Endodermal cell (in vitro differentiated cells): ENCODE measurements at places on chromosomes 7 and 10.
A peak's percentile ranks its signal among the peaks of the same experiment; 100 is the strongest.

- DNase-seq, result no peak
Measured at GRCh38 chr10:119535305-119535704, 7.2 kb downstream of the RGS10 start.

GRCh38 chr10:128894641-128895040 is 572.4 kb upstream of the MGMT start:
- DNase-seq, result no peak

DNA sequence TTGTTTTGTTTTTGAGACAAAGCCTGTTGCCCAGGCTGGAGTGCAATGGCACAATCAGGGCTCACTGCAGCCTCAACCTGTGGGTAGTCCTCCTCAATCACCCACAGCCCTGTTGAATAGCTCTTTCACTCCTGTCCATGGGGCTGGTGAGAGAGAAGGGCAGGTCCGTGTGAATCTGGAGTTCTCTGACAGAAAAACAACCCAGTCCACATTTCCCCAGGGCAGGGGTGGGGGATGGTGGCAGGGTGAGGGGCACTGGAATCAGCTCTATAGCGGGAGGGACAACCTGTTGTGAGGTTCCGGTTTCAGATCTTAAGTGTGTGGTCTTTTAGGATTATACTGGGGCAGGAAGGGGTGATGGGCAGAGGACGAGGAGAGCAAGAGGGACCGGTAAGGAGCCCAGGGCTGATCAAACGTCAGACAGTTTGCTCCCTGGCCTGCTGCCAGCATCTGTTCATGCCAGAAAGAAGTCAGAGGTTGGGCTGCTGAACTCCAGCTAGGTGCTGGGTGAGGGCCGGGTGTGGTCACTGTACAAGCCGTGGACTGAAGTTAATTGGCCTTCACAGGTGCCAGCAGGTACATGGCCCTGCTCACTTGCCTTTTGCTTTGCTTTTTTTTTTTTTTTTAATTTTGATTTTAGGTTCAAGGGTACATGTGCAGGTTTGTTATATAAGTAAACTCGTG is 33.2 kb upstream of the MKRN1 start:
- no peak for DNase-seq

DNA sequence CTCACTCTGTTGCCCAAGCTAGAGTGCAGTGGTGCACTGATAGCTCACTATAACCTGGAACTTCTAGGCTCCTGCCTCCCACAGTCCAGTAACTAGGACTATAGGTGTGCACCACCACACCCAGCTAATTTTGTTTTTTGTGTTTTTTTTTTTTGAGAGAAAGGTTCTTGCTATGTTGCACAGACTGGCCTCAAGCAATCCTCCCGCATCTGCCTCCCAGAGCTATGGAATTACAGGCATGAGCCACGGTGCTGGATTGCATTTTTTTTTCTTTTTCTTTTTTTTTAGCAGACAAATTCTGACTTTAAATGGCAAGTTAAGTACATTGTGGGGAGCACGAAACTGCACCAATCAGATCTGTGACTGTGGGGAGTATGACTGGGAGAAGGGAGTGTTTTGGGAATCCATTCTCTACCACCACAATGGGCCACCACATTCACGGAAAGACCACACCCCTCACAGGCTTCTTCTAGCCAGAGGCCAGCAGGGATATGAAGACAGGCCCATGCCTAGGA is 58.1 kb upstream of the MSMB start:
- no peak for DNase-seq

- DNase-seq, result no peak
Measured at GRCh38 chr7:67894746-67895145, 898.1 kb downstream of the TYW1 start.

DNA sequence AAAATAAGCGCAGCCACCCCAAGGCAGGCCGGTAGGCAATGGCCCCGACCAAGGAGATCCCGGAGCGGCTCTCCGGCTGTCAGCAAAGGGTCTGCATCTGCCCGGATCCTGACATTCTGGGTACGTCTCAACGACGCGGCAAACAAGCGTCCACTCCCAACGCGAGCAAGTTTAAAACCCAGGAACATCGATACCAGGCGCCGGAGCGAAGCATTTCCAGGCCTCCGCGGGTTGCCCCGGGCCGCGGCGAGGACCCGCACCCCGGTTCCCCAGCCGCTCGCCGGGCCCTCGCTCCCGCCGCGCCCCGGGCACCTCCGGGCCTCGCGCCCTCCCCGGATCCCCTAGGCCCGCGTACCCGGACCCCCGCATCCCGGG is 453 bp downstream of the URGCP start:
- DNase-seq, result peak; percentile 76
